Activated T-cell treated with anti-CD3 and anti-CD28 coated beads for 24 hours (primary cell): ENCODE measurements at places on chromosomes 7 and 10.

GRCh38 chr7:155506854-155507337, 39.5 kb downstream of the CNPY1 start:
- DNase-seq = no peak

- DNase-seq = no peak
These were observed 13.8 kb upstream of the PAX2 start for GRCh38 chr10:100731407-100732240.

DNA sequence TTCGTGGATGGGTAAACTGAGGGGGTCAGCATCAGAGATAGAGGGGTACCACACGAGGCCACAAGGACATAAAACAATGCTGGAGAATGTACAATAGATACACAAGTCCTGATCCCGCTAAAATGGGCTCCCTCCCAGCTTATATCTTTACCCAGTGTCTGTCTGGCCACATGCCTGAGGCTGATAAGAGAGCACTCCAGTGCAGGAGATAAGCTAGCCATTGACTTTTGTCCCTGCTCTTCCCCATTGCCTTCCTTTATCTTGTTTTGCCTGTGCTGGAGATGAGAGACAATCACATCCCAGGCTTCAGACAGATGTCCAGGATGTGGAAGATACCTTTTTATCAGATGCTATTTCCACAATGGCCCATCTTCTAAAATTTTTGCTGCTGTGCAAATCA, 6.0 kb downstream of the GAD2 start:
- DNase-seq = no peak

DNA sequence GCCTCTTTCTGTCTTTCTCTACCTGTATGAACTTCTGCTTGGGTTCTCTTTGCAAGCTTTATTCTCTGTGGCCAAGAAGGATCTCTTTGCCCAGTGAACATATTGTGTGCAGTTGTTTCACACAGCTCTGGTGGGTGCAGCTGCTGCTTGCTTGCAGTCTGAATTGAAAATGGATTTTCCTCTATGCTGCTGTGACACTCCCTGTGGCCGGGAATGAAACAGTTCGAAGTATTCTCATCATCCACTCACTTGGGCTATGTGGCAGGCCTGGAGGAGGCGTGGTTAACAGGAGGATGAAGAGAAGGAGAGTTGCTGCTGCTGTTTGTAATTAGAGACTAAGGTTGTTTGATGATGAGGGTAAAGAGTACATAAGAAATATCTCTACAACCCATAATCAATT, 28.4 kb upstream of the ITGA8 start:
- DNase-seq = no peak

- peak; percentile 40 for DNase-seq
These were observed 36.7 kb downstream of the ASNS start for GRCh38 chr7:97835296-97836138.

- no peak for DNase-seq
These were observed 173.5 kb downstream of the SRPK2 start for GRCh38 chr7:105215182-105215581.

GRCh38 chr10:114615600-114616007, 42.5 kb downstream of the ABLIM1 start:
- no peak for DNase-seq

- no peak for DNase-seq
These were observed 19.7 kb downstream of the SMURF1 start for GRCh38 chr7:99124236-99124635.

DNA sequence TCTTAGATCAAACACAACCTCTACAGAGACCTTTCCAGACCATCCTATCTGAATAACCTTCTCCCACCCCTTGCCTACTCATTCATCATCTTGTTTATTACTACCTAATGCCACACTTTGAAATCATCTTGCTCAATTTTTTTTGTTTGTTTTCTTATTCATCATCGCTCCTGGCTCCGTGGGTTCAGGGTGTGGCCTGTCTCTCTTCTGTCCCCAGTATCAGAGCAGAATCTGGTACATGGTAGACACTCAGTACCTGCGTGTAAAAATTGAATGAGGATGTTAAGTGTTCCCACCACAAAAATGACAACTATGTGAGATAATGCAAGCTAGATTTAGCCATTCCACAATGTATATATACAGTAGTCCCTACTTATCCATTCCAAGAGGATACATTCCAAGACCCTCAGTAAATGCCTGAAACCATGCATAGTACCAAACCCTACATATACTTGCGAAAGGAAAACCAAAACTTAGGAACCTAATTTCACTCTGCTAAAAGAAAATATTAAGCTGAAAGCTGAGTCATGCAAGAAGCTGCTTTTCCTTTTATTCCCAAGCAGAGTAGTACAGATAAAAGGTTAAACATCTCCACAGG, 72.1 kb upstream of the SEC61G start:
- no peak for DNase-seq

- no peak for DNase-seq
These were observed 165.9 kb downstream of the BUB3 start for GRCh38 chr10:123320091-123320490.

DNA sequence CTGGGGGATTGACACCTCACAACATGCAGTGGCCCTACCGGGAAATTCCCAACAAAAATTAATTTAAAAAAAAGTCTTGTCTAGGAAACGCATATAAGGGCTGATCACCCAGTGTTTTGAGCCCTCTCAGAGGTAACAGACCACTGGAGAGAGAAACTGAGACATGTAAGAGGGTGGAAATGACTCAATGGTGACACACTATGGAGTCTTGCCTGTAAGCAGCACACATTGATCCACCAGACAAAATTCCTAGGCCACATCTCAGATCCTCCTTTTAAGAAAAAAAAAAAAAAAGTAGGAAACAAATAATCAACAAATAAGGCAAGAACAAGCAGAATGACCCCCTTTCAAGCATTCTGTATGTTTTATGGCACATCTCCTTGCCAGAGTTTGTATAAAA, 296.2 kb downstream of the MAGI2 start:
- DNase-seq = no peak

DNA sequence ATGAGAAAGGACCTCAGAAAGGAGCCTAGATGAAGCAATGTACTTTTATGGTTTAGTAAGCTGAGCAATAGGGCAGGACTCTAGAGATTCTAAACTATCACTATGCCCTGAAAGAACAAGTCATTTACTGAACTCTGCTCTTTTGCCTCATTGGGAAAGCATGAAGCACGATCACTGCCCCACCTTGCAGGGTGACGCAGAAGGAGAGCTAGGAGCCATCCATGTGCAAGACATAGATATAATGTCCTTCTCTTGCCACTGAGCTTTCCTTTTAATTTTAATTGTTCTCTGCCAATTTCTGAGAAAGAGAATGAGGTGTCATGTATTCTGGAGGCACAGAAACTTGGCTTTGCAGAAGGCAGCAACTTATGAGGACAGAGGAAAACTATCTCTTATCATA, 108.3 kb downstream of the SORCS1 start:
- no peak for DNase-seq

DNA sequence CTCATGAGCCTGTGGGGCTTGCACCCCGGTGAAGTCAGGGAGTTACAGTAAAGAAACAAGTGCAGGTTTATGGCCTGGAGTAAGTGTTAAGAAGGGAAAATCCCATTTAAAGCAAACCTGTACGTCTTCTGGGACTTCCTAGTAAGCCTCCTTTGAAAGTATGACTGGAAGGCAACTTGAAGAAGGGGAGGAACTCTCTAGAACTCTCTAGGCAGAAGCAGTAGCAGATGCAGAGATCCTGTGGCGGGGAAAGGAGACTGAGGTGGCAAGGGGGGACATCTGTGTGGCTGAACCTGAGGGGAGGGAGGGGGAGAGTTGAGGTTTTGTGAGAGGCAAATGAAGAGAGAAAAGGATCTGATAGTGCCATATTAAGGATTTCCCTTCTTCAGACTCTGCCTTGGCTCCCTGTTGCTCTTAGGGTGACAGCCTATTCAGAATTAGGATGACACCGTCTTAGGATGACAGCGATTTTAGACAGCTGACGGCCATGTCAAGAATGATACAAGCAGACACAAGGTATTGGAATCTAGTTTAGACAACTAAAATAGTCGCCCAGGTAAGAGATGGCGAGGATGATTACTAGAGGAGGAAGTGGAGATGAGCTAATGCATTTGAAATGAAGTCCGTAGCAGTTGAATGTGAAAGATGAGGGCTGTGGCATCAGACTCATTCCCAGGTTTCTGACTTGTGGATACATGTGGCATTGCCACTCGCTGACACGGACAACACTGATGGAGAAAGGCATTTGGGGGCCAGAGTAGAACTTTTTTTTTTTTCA, 29.0 kb downstream of the CUL1 start:
- DNase-seq = no peak

GRCh38 chr10:1190791-1191490, 134.8 kb downstream of the WDR37 start:
- no peak for DNase-seq

DNA sequence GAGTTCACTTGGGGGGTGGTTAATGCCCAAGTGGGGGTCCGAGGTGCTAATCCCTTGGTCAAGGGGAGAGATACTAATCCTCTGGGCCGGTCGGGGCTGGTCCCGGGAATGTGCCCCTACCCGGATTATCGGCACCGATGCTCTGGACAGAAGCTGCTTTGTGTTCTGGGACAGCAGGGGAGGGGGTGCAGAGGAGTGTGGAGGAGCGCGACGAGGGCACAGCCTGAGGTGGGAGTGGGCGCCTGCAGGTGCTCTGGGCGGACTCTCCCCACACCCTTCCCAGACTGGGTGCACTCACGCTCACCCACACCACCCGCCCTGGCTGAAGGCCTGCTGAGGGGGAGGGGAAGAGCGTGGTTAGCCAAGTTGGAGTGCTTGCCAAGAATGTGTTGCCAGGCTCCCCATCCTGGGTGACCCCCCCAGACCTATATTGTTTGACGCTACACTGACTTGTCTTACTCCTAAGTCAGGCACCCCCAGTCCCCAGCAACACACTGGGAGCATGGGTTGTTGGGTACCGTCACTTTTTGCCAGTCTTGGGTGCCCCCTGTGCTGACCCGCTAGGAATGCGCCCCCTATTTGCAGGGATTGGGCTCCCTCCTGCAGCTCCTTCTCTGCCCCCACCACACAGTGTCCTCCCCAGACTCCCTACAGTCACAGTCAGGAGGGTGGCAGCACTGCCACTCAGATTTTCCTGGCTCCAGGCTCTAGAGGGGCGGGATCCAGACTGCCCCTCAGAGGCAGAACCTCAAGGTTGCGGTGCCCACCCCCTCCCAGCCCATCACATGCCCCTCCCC, 1.2 kb downstream of the SLC4A2 start:
- DNase-seq = no peak

GRCh38 chr7:116182023-116182422, 28.3 kb upstream of the TES start:
- no peak for DNase-seq

DNA sequence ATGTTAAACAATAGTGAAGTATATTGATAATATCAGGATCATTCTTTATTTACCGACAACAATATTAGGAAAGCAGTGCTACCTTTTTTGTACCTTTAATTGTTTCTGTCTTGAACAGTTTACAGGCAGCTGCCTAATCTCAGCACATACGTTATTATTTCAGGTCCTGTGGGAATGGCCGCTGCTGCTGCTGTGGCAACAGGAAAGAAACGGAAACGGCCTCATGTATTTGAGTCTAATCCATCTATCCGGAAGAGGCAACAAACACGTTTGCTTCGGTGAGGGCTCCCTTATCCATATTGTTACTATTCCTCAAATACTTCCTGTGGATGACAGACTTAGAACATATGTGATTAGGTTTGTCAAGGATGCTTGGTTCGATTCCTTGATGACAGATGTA, 59.7 kb downstream of the NRF1 start:
- DNase-seq = no peak

GRCh38 chr7:7181519-7182155, 707 bp upstream of the C1GALT1 start:
- DNase-seq = peak; percentile 27

GRCh38 chr10:10804998-10805740, 212.5 kb upstream of the CELF2 start:
- DNase-seq = no peak

DNA sequence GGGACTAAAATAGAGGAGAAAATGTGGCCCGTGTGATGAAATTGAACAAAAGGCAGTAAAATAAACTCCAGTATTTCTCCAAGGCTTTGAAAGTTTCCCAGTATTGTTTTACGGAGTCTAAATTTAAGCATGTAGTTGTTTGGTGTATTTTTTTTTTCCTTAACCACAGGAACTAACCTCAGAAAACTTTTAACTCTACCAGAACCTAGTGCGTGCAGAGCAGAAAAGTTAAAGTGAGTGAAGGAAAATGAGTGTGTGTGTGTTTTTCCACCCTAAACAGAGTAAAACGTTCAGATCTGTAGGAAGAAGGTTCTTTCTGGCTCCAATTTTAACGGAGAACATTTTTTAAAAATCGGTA, 812 bp downstream of the PROSER2 start:
- DNase-seq = no peak

DNA sequence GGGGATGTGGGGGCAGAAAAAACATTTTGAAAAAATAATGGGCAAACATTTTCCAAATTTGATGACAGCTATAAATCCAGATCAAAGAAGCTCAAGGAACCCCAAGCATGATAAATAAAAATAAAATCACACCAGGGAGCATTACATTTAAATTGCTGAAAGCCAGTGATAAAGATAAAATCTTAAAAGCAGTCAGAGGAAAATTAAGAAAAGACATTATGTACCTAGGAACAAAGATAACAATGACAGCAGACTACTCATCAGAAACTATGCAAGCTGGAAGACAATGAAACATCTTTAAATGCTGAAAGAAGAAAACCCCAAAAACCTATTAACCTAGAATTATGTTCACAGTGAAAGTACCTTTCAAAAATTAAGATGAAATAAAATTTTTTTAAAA, 23.3 kb downstream of the NEUROG3 start:
- no peak for DNase-seq

GRCh38 chr10:125137601-125138438, 22.5 kb downstream of the CTBP2 start:
- no peak for DNase-seq

GRCh38 chr10:11823122-11823988, at the start of gene PROSER2:
PROSER2 (plus strand) TSS chr10:11823356; CDS start chr10:11852078, 28,722 bp downstream.
- peak; percentile 25 for DNase-seq

DNA sequence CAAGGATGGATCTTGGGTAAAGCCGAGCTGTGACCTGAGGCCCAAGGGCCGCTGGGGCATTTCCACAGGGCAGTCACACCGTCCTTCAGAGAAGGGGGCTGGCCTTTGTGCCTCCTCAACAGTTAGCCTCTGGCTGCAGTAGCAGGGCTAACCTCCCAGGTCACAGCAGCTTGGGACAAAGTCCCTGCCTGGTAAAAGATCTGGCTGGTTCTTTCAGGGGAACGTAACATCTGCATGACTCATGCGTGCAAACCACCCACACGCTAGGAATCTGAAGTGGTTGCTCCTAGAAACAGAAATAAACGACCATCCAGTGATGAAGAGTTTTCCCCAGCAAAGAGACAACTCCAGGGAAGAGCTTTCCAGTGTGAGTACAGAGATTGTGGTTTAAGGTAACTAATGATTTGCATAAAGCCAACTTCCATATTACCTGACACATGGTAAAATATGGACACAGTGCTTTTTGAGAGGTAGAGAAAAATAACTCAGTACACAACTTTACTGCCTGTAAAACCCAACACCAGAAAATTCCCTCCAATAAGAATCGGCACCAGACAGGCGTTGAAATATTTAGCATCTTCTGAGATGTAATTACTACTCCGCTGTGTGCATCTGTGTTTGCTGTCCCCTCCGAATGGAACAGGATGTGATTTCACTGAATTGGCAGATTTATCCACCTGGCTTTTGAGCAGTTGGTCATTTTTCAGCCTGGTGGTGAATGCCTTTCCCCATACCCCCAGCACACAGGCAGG, 84.9 kb upstream of the ADRB1 start:
- DNase-seq = no peak
